IMR-90 (cell line): ENCODE measurements at places on chromosomes 1 and 21. TPM values are rescaled to one million over a fixed set of nuclear protein-coding genes. Genes with fewer than 3 reads are reported as not detected.

GRCh38 chr1:183914276-183914675 is 109.4 kb downstream of the RGL1 start:
- H3K27ac ChIP-seq: no peak overlapping the region
- peaks cover 6% of the 10 kb centered on the region for H3K4me1 ChIP-seq
- H3K36me3 ChIP-seq: peaks cover 15% of the 10 kb centered on the region; the same call in 1 of the 2 replicates
- no peak overlapping the region for H3K4me3 ChIP-seq

GRCh38 chr1:58664881-58665280 is 35.0 kb downstream of the MYSM1 start:
- H3K27ac ChIP-seq: no peak overlapping the region
- no peak overlapping the region for H3K4me3 ChIP-seq
- H3K36me3 ChIP-seq: peaks cover 27% of the 10 kb centered on the region
- no peak for DNase-seq

Gene SPRR2A
- not detected in 2 replicates for total RNA-seq

Gene LCE1B
- not detected in 2 replicates for total RNA-seq

Gene DMRTA2
- not detected in 2 replicates for total RNA-seq

Gene FAM229A
- 0.28 and 0.36 TPM in 2 replicates for total RNA-seq
